Fibroblast of skin of scalp (primary cell): ENCODE measurements at places on chromosomes 1 and 21.

GRCh38 chr1:117959364-117959763 is 29.8 kb downstream of the WDR3 start:
- no peak for DNase-seq

DNA sequence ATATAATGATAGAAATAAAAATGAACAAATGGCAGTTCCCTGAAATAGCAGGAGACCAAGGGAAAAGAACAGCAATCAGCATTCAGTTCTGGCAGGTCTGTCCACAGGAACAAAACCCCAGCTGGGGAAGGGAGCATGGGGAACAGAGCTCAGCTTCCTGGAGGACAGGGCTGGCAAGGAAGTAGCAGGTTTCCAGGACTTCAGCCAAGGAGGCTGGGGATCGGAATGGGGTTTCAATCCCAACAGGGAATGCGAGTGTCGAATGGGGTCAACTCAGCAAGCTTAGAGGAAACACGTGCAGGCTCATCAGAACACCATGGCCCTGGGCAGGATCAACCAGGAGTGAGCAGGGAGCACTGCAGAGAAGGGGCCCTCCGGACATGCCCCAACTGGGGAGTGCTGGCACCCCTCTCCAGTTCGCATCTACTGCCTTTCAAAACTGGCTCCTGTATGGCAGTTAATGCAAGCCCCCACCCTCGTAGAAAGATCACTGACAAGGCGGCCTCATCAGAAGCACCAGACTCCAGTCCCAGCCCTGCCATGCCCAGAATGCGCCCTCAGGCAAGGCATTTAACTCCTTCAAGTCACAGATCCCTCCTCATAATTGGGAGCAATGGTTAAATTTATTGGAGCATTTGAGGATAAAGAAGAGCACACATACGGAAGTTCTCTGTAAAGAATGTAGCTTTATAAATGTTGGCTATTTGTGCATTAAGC is 72.4 kb downstream of the SEC16B start:
- DNase-seq, result no peak

GRCh38 chr1:209355415-209355814 is 228.1 kb upstream of the CAMK1G start:
- no peak for DNase-seq

DNA sequence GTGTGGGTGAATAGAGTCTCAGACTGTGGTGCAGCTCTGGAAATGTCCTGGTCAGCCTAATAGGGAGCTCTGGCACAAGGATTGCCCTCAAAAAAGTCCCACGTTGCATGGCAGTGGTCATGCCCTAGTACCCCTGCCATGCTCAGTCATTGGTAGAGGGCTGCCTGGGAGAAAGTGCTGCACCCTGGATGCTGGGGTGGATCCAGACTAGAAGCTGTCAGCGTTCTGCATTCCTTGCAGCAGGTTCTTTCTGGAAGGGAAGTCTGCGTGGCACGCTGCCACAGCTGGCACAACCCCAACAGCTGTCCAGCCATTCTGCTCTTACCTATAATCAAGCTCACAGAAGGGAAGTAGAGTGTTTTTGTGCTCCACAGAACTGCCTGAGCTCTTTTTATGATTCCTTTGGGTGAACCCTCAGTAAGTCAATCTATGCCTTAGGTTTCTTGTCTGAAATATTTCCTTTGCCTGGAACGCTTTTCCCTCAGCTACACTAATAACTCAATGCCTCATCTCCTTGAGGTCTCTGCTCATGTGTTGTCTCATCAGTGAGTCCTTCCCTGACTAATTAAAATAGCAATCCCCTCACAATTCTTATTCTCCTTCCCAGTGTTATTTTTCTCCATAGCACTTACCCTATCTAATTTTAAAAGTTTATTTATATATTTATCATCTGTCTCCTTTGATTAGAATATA is 61.5 kb upstream of the JAK1 start:
- no peak for DNase-seq

- no peak for DNase-seq
These were observed 371 bp upstream of the ODF2L start for GRCh38 chr1:86396498-86396890.

- no peak for DNase-seq
These were observed 23.6 kb downstream of the TMEM201 start for GRCh38 chr1:9612162-9612845.

- peak; percentile 74 for DNase-seq
These were observed 123.2 kb upstream of the FGGY start for GRCh38 chr1:59173721-59174120.

- DNase-seq, result peak; percentile 50
These were observed 15.6 kb downstream of the TNNT2 start for GRCh38 chr1:201361652-201362504.
